ENCODE measurements at places on chromosomes 5 and 9.

- no peak for DNase-seq
Measured at GRCh38 chr5:59485629-59486439, 407.7 kb downstream of the PDE4D start.

GRCh38 chr5:176817841-176818377 lies 7.5 kb downstream of the UNC5A start:
- DNase-seq = peak; percentile 23

DNA sequence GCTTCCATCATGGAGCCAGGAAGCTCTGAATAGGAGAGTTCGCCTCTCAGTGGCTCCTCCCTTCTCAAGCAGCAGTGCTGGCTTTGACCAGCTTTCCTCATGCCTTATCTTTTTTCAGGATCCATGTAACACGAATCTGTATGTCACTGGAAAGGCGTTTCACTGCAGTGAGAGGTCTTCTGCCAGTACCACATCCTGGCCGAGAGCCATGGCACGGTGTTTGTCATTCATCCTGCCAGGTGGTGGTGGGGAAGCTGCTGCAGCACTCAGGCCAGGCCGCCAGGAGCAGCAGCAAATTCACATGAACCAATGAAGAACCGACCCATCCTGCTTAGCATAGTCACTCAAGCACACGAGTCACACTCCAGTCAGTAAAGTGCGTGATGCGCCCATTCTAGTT lies 179.0 kb downstream of the FANCC start:
- no peak for DNase-seq

DNA sequence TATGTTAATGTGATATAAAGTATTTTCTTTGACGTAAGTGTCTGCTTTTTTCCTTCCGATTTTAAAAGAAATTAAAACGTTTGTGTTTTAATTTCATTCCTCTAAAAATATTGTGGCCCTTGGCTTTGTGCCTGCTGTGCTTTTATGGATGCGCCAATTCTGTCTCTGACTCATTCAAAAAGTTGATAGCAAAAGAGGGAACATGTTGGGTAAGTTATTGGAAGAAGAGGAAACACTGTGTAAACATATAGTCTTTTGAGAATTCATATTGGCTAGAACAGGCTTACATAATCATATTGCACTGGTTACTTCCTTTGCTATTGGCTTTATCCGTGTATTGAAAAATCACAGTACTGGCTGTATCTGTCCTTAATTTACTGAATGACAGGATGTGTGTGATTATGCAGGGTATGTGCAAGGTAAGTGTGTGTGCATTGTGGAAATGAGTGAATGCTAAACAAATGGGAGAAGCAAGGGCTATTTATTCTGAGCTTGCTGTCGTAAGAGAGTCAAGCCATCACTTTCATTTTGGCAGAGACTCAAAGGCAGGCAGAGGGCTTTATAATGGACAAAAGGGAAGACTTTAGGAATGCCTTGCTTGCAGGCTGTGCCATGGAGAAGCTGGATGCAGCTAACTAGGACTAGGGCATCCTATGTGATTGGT lies 67.8 kb downstream of the SGCD start:
- DNase-seq = no peak
